ENCODE measurements at places on chromosomes 11 and 22.

DNA sequence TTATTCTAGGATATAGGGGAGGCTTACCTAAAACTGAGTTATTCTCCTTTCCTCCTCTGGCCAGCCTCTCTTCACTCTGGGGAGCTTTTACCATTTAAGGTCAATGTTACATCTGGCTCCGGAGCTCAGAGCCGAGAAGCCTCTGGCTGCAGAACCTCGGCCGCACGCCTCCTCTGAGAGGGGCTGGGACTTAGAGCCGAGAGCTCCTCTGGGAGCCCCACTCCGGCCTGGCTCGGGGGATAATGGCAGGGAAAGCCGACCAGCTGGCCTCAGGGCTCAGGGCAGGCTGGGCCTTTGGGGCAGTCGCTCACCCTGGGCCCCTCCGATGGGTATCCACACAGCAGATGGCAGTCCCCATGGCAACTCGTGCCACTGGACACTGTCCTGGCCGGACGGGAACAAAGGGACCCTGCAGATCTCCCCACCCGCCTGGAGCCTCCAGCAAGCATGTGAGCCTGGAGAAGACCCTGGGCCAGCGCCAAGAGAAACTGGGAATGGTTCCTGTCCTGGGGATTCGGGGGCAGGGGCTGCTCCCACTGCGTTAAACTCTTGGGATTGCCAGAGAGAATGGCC, at the start of gene IRAG1:
IRAG1 (minus strand) TSS at position 247 of the 573 bp plus-strand sequence; CDS start at position 94, 153 bp downstream.
- DNase-seq: no peak

GRCh38 chr11:126354631-126355323, 709 bp upstream of the ST3GAL4 start:
- no peak for DNase-seq

DNA sequence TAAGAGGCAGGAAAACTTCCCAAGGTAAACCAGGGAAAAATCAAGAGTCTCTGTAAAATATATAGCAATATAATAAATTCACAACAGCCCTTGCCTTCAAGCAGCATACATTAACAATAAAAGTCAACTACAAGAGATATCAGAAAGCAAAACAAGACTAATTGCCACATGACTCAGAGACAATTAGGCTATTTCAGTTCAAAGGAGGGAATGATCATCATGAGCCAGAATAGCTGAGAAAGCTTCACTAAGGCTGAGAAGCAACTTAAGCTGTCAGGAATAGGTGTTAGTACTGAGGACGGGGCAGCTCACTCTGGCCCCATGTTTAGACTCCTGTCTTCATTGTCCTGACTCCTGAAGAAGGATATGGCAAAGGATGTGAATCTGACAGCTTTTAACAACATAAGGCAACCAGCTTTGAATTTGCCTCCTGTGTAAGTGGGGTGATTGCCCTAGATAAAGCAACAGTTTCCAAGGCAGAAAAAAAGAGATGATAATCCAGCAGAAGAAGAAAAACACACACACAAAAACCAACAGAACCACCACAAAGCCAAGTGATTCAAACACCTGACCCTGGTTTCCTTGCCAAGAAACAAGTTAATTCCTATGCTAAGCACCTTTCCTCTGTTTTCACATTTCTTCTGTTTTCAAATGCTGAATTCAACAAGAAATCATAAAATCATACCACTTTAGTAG, 60.8 kb downstream of the SIK3 start:
- no peak for DNase-seq

- no peak for DNase-seq
These were observed 72.2 kb downstream of the MTNR1B start for GRCh38 chr11:93041682-93042081.

GRCh38 chr22:41916745-41917358, 2.0 kb upstream of the SHISA8 start:
- no peak for DNase-seq

- no peak for DNase-seq
These were observed 227.4 kb downstream of the TMEM135 start for GRCh38 chr11:87265132-87265531.

GRCh38 chr11:15309296-15309695, 194.6 kb downstream of the INSC start:
- DNase-seq: no peak

DNA sequence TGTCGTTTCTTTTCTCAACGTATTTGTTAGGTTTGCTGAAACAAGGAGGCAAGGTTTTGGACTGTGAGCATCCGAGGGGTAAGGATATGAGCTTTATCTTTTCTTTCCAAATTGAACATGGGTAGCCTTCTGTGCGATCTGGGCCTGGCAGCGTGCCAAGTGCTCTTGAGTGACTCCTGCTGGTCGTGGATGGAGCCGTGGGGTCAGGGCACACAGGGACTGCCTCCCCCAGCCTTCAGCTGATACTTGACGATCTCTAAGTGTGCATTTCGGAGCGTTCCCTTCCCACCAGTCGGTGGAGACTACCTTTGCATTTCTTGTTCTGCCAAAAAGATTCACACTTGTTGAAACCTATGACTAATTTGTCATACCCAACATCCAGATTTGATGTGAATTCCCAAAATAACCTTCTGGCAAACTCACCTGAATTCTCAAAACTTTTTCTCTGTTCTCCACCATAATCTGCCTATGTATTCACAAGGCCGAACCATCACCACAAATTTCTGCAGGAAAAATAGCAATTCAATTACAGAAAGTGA, 40.1 kb upstream of the CLMP start:
- no peak for DNase-seq

DNA sequence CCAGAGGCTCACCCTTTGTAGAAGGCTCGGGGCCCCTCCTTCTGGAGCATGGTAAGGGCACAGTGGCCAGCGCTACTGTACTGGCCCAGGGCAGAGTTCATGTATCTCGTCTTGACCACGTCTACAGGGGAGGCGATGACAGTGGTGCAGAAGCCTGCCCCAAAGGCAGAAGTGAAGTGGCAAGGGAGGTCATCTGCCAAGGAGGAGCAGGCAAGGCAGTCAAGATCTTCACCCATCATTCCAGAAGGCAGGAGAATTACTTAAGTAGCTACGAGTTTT, 7.2 kb downstream of the UCP2 start:
- no peak for DNase-seq
